ENCODE measurements at places on chromosomes 2 and 18.

GRCh38 chr18:75215663-75216062 lies 5.1 kb downstream of the TSHZ1 start:
- peak overlapping the region; percentile 70 for H3K4me3 ChIP-seq
- no peak for DNase-seq
- H3K27me3 ChIP-seq, result no peaks in the 10 kb centered on the region
- H3K36me3 ChIP-seq, result peaks cover 13% of the 10 kb centered on the region
- H3K4me1 ChIP-seq, result peaks cover 70% of the 10 kb centered on the region

DNA sequence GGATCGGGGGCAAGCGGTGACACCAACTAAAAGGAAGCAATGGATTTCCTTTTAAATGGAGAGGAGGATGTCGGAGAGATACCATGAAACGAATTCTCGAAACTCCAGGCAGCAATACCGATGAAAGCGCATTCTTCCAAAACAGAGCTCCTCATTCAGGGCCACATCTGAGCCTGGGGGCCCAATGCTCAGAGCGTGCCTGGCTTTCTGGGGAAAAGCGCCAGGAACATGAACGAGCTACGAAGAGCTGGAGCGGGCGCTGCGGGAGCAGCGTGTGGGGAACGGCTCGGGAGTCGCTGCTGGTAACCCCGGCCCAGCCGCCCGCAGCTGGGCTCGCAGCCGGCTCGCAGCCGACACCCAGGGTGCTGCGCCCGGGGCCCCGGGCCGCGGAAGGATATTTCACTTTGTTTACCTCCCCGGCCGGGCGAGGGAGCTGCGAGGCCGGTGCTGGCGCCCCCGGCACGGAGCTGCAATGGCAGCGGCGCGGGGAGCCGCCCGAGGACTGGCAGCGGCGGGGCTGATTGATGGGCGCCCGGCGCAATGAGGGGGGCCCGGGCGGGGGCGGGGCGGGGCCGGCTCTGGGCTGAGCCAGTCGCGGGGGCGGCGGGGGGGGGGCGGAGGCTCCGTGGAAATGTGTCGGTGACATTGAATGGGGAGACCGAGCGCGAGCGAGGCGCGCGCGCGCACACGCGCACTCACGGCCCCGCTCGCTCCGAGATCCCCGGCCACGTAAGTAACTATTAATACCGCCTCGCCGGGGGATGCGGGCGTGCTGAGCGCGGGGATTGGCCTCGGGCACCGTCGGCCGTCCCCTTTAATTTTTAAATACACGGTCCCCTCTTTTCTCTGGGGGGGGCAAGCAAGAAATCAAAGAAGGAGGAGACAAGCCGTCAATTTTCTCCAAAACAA lies at the start of gene TRIB2:
TSS of gene TRIB2 (plus strand) at position 655 of the 909 bp plus-strand sequence. CDS start 1,372 bp downstream, outside the sequence.
- peak; percentile 78 for DNase-seq
- peak within 1 kb of the TSS; percentile 91 for H3K27ac ChIP-seq
- peaks cover 22% of the 10 kb centered on the region for H3K36me3 ChIP-seq
- H3K4me3 ChIP-seq, result peak within 1 kb of the TSS; percentile 99

DNA sequence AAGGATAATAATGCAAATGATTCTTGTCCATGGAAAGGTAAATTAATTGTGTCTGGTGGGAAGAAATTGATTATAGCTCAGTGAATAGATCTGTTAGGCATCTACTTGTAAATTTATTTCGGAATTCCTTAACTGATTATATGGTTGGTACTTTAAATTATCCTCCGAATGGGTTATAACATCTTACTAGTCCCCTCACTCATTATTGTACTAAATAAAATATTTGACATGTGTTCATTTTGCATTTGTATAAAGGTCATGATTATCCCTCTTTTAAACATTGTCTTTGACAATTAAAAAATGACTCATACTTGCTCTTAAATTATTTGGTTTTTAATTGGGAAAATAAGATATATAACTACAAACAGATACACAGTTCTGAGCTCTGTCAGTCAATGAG lies 47.4 kb downstream of the CAVIN2 start:
- no peaks in the 10 kb centered on the region for H3K36me3 ChIP-seq
- H3K27me3 ChIP-seq, result peaks cover 74% of the 10 kb centered on the region
- no peaks in the 10 kb centered on the region for H3K4me1 ChIP-seq
- DNase-seq, result no peak

DNA sequence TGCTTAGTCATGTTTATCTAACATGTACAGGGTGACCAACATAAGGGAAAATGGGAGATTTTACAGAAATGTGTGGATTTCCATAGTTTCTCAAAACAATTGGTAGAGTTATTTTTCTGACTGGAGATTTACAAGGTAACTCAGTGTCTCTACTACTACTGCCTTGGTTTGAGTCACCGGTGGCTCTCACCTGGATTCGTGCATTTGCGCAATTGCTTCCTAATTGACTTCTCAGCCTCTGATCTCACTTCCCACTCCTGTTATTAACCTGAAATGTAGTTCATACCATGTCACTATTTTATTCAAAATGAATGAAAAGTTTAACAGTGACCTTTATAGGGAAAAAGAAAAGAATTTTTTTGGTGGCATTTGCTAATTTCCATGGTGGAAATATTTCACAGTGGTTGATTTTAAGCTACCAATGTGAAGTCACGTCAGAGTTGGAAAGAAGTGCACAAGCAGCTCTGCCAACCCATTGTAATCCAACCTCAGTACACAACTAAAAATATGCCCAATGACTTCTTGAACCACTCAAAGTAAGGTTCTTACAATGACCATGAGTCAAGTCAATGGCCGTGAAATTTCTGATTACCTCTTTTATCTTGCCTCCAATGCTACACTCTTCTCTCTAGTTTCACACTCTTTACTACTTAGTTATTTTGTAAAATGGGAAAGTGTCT lies 94.0 kb downstream of the NYAP2 start:
- no peaks in the 10 kb centered on the region for H3K36me3 ChIP-seq
- no peak overlapping the region for H3K4me3 ChIP-seq
- peaks cover 32% of the 10 kb centered on the region for H3K27me3 ChIP-seq

DNA sequence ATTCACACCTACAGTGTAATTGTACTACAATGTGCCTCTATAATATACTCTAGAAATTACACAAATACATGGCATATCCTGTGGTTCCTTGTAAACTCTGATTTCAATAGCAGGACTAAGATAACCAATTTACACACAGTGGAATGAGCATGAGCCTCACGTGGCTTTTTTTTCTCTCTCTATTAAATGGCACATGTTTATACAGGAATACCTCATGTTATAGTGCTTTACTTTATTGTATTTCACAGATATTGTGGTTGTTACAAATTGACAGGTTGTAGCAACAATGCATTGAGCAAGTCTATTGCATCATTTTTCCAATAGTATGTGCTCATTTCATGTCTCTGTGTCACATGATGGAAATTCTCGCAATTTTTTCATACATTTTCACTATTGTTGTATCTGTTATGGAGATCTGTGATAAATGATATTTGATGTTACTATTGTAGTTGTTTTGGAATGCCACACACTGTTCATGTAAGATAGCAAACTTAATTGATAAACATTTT lies 260.0 kb downstream of the FSIP2 start:
- H3K36me3 ChIP-seq, result no peaks in the 10 kb centered on the region
- no peaks in the 10 kb centered on the region for H3K4me1 ChIP-seq
- H3K4me3 ChIP-seq, result no peak overlapping the region
- DNase-seq, result no peak

DNA sequence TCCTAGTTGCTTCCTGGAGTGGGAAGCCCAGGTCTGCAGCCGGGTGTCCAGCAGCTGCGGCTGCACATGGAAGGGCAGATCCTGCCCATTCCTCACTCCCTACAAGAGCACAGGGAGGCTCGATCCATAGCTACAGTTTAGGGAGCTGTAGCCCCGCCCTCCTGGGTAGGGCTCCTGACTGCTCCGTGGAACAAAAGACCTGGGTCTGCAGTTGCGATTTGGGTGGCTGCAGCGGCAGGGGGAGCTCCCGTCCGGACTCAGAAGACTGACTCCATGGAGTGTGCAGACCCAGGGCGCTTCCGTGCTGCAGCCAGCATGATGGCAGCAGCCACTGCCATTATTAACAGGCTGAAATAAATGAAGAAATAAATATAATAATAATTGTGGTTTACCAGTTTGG lies 157.3 kb downstream of the CTNNA2 start:
- no peak for DNase-seq
- no peaks in the 10 kb centered on the region for H3K36me3 ChIP-seq
- H3K27ac ChIP-seq, result no peak overlapping the region
- H3K4me1 ChIP-seq, result no peaks in the 10 kb centered on the region
- H3K27me3 ChIP-seq, result no peaks in the 10 kb centered on the region

- peaks cover 8% of the 10 kb centered on the region for H3K36me3 ChIP-seq
- DNase-seq, result peak; percentile 30
- no peaks in the 10 kb centered on the region for H3K27me3 ChIP-seq
- H3K4me1 ChIP-seq, result peaks cover 5% of the 10 kb centered on the region
- H3K27ac ChIP-seq, result no peak overlapping the region
Measured at GRCh38 chr2:74250189-74250631, 51.8 kb downstream of the MTHFD2 start.

GRCh38 chr2:113276761-113277425 lies 1.8 kb downstream of the PAX8 start:
- peaks cover 76% of the 10 kb centered on the region for H3K27me3 ChIP-seq
- peaks cover 1% of the 10 kb centered on the region for H3K36me3 ChIP-seq
- no peaks in the 10 kb centered on the region for H3K4me1 ChIP-seq
- DNase-seq, result no peak
- H3K27ac ChIP-seq, result no peak overlapping the region
- peak overlapping the region; percentile 23 for H3K4me3 ChIP-seq

DNA sequence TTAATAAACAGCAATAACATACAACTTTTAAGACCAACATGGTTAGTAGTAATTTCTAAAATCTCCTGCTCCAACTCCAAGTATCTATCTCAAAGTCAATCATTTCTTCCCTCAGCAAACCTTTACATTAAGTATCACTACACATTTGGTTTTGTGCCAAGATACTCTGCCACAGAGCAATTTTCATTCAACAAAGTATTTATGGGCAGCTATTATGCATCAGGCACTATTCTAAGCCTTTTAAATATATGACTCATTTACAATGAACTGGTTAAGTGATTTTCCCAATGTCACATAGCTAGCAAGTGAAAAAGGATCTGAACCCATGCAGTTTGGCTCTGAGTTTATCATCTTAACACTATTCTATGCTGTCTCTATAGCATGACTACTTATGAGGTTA lies 264.3 kb downstream of the NOL4 start:
- peaks cover 2% of the 10 kb centered on the region for H3K36me3 ChIP-seq
- H3K27ac ChIP-seq, result no peak overlapping the region
- no peak overlapping the region for H3K4me3 ChIP-seq
- DNase-seq, result no peak
- no peaks in the 10 kb centered on the region for H3K27me3 ChIP-seq

DNA sequence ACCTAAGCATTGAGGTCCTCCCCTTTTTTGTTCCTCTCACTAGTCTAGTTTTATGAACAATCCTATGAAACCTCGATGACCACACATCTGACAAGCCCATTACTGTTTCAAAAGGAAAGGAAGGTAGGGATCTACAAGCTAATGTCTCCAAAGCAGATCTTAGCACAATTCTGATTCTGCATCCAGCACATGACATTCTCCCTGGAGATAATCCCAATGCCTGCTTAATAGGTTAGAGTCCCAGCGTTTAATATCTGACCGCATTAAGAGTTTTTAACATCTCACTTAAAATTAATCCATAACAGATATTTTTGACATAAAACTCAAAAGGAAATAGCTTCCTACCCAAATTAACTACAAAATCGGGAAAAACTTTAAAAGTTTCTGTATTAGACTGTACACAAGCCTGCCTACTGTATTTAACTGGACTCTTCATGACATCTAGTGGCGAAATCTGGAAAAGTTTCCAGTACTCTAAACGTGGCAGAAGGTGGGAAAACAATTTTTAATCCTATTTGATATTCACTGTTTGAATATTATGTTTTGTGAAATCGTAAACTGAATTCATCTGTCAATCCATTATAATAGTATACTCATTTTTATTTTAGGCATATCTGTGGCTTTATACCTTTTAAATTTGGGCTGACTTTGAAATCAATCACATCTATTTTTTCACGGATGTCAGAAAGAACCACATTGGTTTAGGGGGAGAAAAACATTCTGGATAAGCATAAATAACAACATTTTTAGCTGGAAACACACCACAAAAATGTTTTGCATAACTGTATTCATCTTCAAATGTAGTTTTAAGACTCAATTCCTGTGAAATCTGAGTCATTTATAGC lies 62.4 kb downstream of the TXNL1 start:
- H3K36me3 ChIP-seq, result no peaks in the 10 kb centered on the region
- peaks cover 61% of the 10 kb centered on the region for H3K27me3 ChIP-seq
- H3K4me1 ChIP-seq, result no peaks in the 10 kb centered on the region
- no peak for DNase-seq
- no peak overlapping the region for H3K27ac ChIP-seq

- H3K27ac ChIP-seq, result no peak overlapping the region
- no peak for DNase-seq
Measured at GRCh38 chr2:60745761-60746160, 10.3 kb upstream of the PAPOLG start.

GRCh38 chr2:30078521-30078920 lies 68.3 kb upstream of the YPEL5 start:
- peaks cover 54% of the 10 kb centered on the region for H3K27me3 ChIP-seq
- no peak overlapping the region for H3K27ac ChIP-seq
- H3K4me1 ChIP-seq, result no peaks in the 10 kb centered on the region
- DNase-seq, result no peak

GRCh38 chr2:177031438-177032180 lies 181.0 kb upstream of the HNRNPA3 start:
- no peaks in the 10 kb centered on the region for H3K36me3 ChIP-seq
- no peaks in the 10 kb centered on the region for H3K4me1 ChIP-seq
- H3K4me3 ChIP-seq, result no peak overlapping the region
- no peak for DNase-seq
- H3K27me3 ChIP-seq, result peaks cover 58% of the 10 kb centered on the region

DNA sequence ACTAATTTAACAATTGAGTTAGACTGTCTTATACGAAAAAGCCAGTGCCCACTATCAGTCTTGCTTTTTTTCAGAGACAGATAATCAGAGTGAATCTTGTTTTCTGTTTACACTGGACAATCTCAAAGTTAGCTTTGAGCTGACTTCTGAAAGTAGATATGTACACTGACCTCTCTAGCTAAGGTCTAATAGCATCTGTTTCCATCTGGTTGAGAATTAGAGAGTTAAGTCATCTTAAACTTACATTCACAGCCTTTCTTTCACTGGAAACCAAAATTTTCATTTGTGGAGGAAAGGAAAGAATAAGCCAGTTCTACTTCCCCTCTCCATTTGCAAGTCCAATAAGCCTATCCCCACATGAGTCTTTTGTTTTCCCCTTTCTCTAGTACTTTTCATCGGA lies 89.3 kb downstream of the VRK2 start:
- no peaks in the 10 kb centered on the region for H3K4me1 ChIP-seq
- H3K27me3 ChIP-seq, result no peaks in the 10 kb centered on the region
- no peak overlapping the region for H3K27ac ChIP-seq
- no peak for DNase-seq

DNA sequence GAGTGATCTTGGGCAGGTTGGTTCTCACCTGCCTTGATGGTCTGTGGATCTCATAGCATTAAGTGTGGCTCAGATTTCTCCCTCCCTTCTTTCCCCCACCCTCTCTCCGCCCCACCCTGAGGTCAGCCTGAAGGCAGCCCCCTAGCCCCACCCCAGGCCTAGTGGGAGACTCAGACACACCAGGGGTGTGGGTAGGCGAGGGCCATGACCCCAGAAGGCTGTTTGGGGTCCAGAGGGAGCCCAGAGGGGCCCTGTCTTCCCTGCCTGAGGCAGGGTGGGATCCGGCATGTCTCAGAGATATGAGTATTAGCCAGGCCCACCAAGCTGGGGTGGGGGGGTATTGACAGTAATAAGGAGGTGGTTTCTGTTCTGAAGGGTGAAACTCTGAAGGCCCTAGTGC lies 160.5 kb downstream of the GLI2 start:
- H3K4me1 ChIP-seq, result no peaks in the 10 kb centered on the region
- no peak overlapping the region for H3K4me3 ChIP-seq
- H3K27ac ChIP-seq, result no peak overlapping the region
- no peaks in the 10 kb centered on the region for H3K27me3 ChIP-seq

- no peak overlapping the region for H3K4me3 ChIP-seq
- no peaks in the 10 kb centered on the region for H3K27me3 ChIP-seq
Measured at GRCh38 chr2:32422133-32422532, 65.3 kb downstream of the BIRC6 start.
